ENCODE measurements at places on chromosomes 2 and 18.

DNA sequence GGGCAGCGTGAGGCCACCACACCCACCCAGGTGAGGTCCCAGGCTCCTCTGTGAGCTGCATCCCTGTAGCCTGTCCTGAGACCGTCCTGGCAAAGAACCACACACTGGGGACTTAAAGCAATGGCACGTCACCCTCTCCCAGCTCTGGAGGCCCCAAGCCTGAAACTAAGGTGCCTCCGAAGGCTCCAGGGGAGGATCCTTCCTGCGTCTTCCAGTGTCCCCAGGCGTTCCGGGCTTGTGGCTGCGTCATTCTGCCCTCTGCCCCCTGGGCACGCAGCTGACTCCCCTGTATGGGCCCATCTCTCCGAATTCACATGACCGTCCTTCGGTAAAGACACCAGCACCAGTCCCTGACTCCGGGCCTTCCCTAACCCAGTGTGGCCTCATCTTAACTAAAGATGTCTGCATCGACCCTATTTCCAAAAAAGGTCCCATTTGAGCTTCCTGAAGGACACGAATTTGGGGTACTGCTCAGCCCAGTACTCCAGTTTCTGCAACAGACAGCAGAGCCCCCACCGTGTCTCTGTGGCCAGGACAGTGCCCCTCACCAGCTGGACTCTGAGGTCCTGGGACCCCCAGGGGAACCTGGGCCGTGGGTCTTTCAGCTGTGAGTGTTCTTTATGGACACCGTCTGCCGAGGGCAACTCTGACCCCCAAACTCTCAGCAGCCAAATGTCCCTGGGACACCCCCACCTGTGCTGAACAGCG is 75.2 kb upstream of the CTDP1 start:
- no peak for DNase-seq

- no peak for DNase-seq
Observed at GRCh38 chr18:51619283-51619682, 421.8 kb upstream of the MEX3C start.

DNA sequence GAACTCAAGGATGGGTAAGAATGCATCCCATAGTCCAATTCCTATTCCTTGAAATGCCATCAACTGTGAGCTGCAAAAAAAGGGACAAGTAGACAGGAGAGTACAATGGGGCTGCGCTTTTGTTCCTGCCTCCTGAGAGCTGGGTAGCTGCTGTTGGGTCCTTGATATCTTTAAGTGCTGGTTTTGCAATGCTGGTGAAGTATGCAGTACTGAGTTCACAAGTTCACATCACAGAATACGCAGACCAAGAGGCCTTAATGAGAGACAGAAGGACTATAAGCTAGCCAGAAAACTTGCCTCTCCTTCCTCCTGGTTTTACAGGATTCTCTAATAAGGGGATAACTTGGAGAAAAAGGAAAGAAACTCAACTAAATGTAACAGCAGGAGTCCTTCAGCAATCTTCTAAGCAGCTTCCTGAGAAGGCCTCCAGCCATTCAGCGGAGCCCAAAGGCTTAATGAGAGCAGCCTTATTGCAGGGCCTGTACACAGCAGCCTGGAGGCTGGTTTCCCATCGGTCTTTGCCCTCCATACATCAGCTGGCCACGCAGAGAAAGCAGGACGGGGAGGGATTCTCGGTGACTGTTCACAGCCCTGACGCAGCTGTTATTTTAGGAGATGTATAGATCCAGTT is 293.1 kb downstream of the CDCA7 start:
- no peak for DNase-seq

- no peak for DNase-seq
Observed at GRCh38 chr2:181312515-181312927, 144.7 kb upstream of the ITGA4 start.

GRCh38 chr2:38444247-38444646 is 67.2 kb upstream of the ATL2 start:
- peak; percentile 81 for DNase-seq

DNA sequence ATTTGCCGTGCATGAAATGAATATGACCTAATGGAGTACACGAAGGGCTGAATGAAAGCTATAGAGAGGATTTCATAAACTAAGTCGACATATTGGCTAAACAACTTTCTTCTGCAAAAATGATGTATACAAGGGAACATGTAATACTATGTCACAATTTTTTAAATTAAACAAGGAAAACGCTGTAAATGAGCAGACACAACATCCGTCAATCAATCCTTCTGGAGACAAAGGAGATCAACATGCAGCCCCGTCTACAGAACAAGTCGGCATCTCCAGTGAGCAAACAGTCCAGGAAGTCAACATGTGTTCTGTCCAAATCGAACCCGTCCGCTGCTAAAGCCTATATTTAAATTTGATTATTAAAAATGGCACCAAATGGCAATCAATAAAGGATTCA is 180.8 kb downstream of the TCF4 start:
- DNase-seq = no peak

DNA sequence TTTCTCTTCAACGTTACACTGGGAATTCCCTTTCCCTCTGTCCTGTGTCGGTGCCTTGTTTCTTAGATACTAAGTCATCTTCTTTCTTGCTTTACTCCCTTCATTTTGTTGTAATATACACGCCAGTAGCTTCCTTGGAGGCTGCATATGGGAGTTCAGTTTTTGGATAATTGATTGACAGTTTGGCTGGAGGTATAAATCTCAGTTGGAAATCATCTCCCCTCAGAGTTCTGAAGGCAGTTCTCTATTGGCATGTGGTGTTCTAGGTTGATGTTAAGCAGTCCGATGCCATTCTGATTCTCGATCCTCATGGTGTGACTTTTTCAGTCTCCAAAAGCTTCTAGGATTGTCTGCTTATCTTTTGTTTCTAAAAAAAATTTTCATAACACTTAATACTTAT is 152.5 kb upstream of the GLI2 start:
- no peak for DNase-seq

- no peak for DNase-seq
Observed at GRCh38 chr2:44443517-44443916, 81.8 kb downstream of the CAMKMT start.

- DNase-seq = no peak
Observed at GRCh38 chr2:1249897-1250687, 163.2 kb upstream of the TPO start.

- no peak for DNase-seq
Observed at GRCh38 chr18:61308004-61308403, 25.2 kb upstream of the CDH20 start.
